ENCODE measurements at places on chromosomes 12 and 14.
A peak's percentile ranks its signal among the peaks of the same experiment; 100 is the strongest.

DNA sequence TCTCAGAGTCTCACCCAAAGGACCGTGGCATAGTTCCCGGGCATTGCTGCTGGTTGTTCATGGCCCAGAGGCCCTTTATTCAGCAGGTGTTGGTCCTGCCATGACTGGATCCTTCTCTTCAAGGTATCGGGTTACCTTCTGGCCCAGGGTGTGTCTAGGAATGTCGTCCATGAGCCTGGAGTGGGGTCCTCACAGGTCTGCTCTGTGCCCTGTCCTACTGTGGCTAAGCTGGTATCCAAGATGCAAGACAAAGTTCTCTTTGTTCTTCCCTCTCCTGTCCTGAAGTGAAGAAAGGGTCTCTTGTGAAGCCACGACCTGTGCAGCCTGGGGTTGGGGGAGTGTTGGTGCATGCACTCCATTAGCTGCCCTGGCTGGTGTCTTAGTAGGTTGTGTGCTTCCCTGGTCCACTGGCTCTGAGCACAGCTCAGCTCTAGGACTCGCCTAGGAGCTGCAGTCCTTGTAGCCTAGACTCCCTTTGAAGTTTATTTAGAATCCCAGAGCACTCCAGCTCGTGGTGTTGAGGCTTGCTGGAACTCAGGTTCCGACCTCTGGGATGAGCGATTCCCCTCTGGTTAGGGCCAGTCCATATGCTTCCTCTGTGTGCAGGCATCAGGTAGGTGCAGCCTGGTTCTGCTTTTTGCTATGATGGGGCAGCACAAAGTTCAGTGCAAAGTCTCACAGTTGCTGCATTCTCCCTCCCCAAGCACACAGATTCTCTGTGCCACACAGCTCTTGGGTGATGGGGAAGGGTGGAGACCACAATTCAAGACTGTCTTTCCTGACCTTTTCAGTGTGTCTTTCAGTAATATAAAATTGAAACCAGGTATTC is 117.4 kb downstream of the NUBPL start:
- DNase-seq = no peak

DNA sequence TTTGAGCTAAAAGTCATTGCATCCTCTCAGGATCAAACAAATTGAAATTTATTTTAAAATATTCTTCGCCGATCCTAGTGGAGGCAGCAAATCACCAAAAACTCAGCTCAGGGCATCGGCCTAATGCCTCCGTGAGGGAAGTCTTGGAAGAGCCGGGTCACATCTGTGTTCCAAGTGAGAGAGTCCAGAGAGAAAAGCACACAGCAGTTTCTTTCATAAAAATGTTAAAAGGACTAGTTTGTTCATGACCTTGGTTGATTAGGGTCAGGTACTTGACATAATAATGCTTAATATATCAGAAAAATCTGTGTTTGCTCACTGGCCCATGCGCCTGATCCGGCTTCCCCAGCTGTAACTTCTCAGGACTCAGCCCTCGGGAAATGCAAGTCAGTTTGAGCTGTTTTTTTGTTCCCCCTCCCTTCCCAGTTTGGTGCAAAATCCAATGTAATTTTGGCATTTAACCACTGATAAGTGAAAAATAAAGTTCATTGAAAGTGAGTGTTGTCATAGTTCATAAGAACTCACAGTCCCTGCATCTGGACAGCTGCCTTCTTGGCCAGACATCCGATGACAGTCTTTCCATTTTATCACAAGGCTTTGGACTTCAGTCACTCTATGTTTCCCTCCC is 161.7 kb downstream of the CAND1 start:
- no peak for DNase-seq

DNA sequence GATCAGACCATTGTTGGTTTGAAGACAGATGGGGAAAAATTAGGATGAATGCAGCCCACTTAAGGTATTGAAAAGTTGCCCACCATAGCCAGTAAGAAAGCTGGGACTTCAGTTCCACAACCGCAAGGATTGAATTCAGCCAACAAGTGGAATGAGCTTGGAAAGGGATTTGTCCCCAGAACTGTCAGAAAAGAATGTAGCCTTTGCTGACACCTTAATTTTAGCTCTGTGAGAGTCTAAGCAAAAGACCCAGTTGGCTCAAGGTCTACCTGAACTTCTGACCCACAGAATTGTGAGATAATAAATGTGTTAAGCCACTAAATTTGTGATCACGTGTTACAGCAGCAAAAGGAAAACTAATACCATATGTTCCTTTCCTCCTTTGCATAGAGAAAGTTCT is 29.4 kb downstream of the PPFIA2 start:
- DNase-seq = no peak

GRCh38 chr12:122841544-122842321 is 6.5 kb downstream of the HIP1R start:
- DNase-seq = peak; percentile 26

DNA sequence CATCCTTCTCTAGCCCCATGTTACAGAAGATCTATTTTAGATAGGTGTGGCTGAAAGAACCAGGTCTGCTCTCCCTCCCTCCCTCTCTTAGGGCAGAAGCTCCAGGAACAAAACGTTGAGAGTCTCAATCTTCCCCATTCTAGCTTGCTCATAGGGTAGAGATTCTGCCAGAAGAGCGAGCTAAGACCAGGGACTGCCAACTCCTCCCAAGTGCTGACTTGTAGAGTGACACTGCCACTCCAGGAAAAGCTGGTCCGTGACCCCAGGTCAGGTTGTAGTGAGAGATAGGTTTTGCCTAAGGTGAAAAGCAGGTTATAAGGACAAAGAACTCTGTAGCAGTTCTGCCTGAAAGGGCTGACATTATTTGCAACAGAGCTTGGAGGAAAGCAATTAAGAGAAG is 73.4 kb downstream of the INSM2 start:
- DNase-seq = no peak

DNA sequence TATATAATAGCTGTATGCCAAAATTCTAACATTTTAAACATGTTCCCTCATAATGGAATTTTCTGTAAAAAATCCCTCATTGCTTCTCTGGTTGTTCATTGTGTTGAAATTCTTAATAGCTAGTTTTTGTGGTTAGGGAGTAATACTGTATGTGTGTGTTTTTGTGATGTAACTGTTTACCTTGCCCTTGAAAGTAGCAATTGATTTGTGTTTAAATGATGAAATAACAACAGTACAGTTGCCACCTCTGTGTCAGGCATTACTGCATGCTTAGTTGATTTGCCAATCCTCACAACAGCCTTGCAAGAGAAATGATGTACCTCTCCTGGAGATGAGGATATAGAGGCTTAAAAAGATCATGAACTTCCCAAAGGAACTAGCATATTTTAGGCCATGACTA is 94.9 kb downstream of the DAAM1 start:
- no peak for DNase-seq

- DNase-seq = no peak
Observed at GRCh38 chr14:78683981-78684380, 513.8 kb downstream of the NRXN3 start.

GRCh38 chr12:11753150-11753499 is 103.7 kb downstream of the ETV6 start:
- DNase-seq = no peak

- DNase-seq = no peak
Observed at GRCh38 chr14:90871605-90872233, 55.5 kb upstream of the TTC7B start.

DNA sequence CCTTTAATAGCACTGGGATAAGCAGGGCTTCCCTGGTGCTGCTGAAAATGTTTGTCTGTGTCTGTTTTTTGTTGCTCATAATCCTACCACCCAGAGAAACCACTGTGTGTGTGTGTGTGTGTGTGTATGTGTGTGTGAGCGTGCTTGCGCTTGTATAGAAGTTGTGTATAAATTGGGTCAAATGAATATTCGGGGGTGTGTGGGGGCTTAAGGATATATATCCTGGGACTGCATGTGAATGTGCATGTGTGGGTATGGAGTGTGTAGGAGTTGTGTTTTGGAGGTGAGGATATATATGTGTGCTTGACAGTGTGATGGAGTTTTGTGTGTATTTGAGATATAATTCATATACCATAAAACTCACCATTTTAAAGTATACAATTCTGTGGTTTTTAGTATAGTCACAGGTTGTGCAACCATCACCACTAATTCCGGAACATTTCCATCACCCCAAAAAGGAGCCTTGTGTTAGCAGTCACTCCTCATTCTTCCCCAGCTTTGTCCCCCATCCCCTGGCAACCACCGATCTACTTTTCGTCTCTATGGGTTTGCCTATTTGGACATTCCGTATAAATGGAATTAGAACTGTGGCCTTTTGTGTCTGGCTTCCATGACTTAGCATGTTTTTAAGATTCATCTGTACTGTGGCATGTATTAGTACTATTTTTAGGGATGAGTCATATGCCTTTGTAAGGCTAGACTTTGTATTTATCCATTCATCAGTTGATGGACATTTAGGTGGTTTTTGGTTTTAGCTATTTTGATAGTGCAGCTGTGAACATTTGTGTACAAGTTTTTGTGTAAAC is 25.6 kb downstream of the TCTN1 start:
- DNase-seq = no peak

DNA sequence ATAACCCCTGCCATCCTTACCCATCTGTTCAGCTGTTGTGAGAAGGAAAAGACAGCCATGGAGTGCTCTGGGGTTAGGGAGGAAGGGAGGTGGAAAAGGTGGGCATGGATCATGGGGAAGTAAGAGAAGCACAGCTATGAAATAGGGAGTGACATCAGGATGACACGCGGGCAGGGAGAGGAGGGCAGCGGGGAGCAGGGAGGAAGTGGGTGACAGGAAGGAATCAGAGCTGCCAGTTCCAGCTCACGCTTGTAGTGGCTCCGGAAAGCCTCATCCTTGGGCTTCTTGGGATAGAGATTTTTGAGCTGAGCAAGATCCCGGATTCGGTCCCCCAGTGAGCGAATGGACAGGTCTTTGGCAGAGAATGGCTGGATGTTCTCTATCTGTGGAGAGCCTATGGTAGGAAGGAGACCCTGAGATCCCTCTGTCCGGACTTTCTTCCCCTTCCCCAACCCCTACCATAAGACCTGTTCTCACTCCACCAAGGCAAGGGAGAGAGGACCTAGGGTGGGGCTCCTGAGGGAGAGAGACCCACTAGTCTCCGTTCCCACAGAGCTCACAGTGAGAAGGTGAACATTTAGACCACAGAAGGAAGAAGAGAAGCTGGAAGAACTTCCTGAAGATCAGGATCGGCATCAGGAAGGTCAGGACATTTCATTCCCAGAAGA is 10.3 kb downstream of the NAB2 start:
- no peak for DNase-seq

DNA sequence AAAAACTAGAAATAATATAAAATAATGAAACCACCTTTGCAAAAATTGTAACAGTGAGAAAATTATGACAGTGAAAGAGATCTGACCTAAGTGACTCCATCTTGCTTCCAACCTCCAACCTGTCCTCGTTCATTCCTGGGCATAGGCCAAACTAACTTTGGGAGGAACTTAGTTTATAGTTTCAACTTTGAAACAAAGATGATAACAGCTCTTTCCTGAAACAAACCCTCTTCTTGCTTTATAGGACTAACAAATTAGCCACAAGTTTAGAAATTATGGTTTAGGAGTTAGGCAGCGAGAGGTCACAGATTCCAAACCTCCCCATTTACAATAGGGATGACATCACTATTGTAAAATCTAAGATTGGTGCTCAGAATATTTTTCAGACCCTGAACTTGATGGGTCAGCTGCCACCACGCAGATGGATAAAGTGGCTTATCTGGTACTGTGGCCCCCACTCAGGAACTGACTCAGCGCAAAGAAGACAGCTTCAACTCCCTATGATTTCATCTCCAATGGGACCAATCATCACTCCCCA is 32.8 kb upstream of the OR10AD1 start:
- no peak for DNase-seq

DNA sequence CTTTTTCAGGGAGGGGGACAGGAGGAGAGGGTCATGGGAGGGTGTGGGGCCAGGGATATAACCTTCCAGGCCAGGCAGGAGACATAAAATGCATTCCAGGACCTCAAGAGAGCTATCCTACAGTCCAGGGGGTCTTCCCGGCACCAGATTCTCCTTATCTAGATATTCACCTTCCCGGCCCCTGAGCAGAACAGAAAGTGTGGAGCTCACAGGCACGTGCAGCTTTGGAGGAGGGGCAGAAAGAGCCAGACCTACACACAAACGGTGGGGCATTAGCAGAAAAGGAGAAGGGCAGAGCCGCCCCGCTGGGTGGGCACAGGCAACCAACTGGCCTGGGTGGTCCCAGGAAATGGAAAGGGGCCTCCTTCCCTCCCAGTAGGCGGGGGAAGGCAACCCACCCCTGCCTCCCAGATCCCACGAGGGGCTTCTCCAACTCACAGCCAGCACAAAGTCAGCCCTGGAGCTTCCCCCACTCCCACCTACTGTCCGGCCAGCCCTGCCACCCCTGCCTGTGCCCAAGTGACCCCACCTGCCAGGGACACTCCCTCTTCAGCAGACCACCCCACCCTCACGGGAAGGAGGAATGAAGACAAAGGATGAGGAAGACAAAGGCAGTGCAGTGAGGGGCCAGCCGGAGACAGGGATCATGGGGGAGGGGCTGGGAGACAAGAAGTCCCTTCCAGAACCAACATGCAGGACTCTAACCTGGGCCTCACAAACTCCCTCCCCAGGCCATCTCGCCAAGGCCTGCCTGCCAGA is 33.3 kb downstream of the CCDC85C start:
- DNase-seq = no peak

DNA sequence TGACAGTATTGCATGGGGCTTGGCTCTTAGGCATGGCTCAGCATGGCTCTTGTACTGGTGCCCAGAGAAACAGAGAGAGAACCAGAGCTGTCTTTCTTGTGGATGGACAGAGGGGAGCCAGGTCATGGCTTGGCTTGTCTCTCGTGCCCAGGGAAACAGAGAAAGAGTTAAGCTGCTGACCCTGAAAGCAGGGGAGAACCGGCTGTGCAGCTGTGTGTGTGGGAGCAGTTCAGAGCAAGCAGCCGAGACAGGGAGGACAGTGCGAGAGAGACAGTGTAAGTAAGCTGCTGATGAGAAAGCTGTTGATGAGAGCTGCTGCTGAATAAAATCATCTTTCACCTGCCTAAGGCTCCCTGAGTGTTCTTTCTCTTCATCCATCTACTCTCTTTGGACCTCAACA is 61.3 kb upstream of the DDHD1 start:
- DNase-seq = no peak

- DNase-seq = peak; percentile 83
Observed at GRCh38 chr14:21106498-21107282, 5.8 kb downstream of the TMEM253 start.

GRCh38 chr12:118060301-118061010 is 523 bp downstream of the WSB2 start:
- peak; percentile 70 for DNase-seq

DNA sequence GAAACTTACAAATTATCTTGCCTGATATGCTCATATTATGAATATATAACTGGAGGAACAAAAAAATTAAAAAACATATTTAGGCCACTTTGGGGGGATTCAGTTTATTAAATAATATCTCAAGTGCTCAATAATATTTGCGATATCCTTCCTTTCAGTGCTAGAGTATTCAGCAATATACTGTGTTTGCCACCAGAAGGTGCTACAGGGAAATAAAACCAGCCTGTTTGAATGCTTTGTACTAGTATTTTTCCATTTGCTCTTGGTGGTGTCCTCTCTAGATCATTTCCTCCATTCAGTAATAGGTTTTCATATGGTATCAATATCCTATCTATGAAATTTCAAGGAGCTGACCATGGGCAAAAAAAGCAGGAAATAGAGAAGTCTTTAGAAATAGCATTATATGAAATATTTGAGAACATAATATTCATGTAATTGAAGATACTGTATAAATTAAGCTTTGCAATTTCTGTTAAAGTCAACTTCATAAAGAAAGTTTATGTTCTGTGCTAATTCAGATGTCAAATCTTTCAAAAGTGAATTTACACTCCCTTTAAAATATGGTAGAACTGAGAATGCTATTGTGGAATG is 106.2 kb upstream of the NAV3 start:
- DNase-seq = peak; percentile 39
